ENCODE measurements at places on chromosomes 4 and X.

GRCh38 chr4:182537031-182537795 is 294.0 kb downstream of the TENM3 start:
- DNase-seq = no peak

DNA sequence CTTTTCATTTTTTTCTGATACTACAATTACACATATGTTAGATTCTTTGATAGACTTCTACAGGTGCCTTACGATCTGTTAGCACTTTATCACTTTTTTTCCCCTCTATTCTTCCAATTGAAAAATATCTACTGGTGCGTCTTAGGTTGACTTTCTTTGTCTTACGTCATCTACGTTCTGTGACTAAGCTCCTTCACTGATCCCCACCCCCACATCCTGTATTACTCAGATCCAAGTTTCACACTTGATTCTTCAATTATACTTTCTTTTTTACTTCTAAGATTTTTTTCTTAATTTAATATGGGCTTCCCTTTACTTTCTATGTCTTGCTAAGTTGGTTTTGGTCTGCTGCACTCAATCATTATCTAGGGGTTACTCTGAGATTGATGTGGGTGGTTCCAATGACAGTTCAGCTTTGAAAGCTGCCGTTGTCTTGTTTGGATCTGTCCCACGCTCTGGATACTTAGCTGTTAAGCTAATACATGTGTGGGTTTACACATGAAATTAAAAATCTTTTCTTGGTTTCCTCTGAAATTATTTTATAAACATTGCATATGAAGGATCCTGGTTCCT is 1321.1 kb downstream of the RAPGEF2 start:
- DNase-seq = no peak

GRCh38 chrX:100829730-100830129 is 9.5 kb downstream of the CSTF2 start:
- peak; percentile 9 for DNase-seq

- no peak for DNase-seq
These were observed 94.6 kb downstream of the SORBS2 start for GRCh38 chr4:185717377-185717741.

GRCh38 chrX:68461093-68461492 is 27.8 kb upstream of the OPHN1 start:
- no peak for DNase-seq

DNA sequence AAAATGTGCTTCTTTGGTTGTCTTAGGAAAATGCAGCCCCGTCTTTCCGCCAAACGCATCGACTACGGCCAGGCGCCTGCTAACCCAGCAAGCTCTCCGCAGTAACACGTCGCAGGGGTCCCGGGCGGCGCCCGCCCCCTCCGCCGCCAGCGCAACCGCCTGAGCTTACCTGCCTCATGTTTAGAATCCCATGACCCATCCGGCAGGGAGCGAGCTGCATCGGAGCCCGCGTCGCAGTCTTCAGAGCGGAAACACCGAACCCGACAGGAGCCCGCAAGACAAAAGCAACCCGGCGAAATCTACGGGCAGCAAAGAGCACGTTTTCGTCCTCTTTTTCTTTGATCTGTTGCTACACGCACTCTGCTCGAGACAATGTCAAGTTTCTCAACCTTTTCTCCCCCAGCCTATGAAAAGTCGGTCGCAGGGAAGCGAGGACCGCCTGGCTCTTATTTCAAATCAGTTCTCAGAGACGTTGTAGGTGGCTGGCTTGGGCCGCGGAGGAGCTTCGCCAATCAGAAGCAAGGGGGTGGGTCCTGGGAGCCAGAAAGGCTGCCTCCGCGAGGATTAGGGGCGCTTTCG is at the start of gene MID1:
Gene MID1, minus strand, starts transcription at position 465 of the 579 bp plus-strand sequence. CDS start 53,038 bp downstream, outside the sequence.
- DNase-seq = no peak

GRCh38 chr4:130424211-130424610 is 1328.3 kb downstream of the C4orf33 start:
- DNase-seq = no peak

Data from activated naive CD4-positive, alpha-beta T cell treated with Interleukin-2 at 50 U/mL for 16 hours (primary cell).